ENCODE measurements at places on chromosomes 13 and 19. TPM values are rescaled to one million over a fixed set of nuclear protein-coding genes. Genes with fewer than 3 reads are reported as not detected.

Gene EXOC3L2
- 0.95 TPM for total RNA-seq

DNA sequence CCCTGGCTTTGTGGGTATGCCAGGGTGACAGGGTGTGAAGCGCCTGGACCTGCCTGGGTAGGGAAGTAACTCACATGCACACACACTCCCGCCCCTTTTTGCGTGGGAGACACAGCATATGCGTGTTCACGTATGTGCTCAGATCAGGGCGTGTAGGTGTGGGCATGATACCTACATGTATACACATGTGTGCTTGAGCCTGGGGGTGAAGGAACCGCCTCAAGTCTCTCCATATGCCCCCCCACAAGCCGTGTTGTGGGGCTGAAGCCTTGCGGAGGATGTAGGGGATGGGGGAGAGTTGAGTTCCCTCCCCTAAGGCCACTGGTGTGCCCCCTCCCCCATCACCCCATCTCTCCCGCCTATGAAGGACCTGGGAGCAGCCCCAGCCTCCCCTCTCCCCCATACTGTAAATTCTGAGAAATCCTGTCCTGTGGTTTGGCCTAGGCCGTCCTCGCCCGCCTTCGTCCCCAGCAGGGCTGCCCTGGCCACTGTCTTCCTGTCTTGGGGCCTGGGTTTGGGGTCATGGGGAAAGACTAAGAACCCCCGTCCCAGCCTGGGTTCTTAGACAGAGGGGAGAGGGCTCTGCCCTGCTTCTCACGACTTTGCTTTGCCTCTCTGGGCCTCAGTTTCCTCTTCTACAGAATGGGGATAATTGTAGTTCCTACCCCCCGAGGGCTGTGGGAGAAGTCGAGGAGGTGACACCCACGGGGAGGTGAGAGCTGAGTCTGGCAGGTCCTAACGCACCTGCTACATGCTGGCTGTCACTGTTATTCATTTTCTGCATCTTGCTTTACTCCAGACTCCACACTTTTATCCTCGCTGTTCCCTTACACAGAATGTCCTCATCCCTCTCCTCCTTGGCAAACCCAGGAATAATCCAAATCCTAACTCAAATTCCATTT is 14.3 kb downstream of the ACTL9 start:
- H3K27ac ChIP-seq = no peak overlapping the region
- no peaks in the 10 kb centered on the region for H3K36me3 ChIP-seq
- no peak for DNase-seq
- H3K4me3 ChIP-seq = no peak overlapping the region
- no peaks in the 10 kb centered on the region for H3K4me1 ChIP-seq
- no peaks in the 10 kb centered on the region for H3K27me3 ChIP-seq

GRCh38 chr13:20219577-20219976 is 12.5 kb downstream of the GJB6 start:
- peaks cover 10% of the 10 kb centered on the region for H3K27me3 ChIP-seq
- H3K36me3 ChIP-seq = no peaks in the 10 kb centered on the region
- H3K4me3 ChIP-seq = no peak overlapping the region
- no peak overlapping the region for H3K27ac ChIP-seq
- no peaks in the 10 kb centered on the region for H3K4me1 ChIP-seq

GRCh38 chr13:97429681-97430081 is 4.3 kb upstream of the RAP2A start:
- H3K36me3 ChIP-seq = no peaks in the 10 kb centered on the region
- H3K4me3 ChIP-seq = peak overlapping the region; percentile 5
- H3K27me3 ChIP-seq = no peaks in the 10 kb centered on the region
- peaks cover 15% of the 10 kb centered on the region for H3K4me1 ChIP-seq

GRCh38 chr19:56699552-56699951 is 28.0 kb upstream of the ZNF835 start:
- H3K27ac ChIP-seq = no peak overlapping the region
- no peaks in the 10 kb centered on the region for H3K4me1 ChIP-seq
- H3K27me3 ChIP-seq = no peaks in the 10 kb centered on the region
- no peak overlapping the region for H3K4me3 ChIP-seq
- DNase-seq = no peak

Data from esophagus squamous epithelium (tissue), 5 donors.